ENCODE measurements at places on chromosomes 7 and 10.

DNA sequence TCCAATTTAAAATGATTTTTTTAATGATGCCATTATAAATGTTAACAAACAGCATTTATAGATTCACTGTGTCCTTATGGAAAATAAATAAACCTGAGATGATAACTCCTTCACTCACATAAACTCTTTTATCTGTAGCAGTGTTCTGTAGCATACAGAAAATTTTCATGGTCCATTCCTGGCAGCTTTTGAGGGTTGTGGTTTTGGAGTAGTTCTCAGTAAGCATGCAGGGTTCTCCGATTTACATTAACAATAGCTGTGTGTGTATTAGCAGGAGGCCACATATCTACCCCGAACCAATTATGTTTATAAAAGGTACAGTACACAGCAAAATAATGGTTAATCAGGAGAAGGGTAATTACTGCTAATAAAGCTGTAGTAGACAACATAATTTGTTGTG lies 162.7 kb downstream of the CDCA7L start:
- no peak for DNase-seq

- DNase-seq, result no peak
Observed at GRCh38 chr7:136953386-136953785, 84.9 kb downstream of the CHRM2 start.

DNA sequence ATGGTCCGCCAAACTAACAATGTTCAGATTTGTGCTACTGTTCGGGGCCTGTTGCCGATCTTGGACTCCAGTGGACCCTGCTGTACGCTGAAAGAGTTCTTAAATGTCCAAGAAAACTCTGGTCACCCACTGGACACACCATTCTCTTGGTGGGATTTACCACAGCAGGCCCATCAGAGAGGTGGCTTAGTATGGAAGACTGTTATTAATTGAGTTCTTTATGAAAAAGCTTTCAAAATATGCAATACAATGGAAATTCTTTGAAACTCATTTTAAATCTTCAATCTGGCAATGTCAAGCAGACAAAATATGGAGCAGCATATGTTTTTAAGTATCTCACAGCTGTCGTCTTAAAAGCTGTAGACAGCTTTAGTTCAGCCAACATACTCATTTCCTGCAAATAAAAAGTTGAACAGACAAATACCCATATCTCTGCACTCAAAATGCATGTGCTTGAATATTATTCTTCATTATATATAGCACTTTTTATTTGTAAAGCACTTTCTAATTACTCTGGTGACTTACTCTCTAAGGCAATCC lies 37.4 kb upstream of the GRM8 start:
- DNase-seq, result no peak

DNA sequence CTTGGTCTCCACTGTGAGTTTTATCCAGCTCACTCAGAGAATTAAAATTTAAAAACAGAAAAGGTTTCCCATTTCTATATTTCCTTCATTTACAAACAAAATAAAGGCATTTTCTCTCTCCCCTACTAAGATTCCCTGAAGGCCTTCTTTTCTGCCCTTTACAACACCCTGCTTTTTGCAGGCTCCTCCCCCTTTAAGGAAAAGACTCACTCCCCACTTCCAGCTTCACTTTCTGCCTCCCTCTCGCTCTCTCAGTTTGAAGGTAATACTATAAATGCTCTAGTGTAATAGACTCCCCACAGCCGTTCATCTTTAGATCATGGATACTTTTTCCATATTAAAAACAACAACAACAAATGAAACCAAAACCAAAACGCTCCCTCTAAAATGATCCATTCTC lies 53.3 kb downstream of the CDHR3 start:
- DNase-seq, result no peak

DNA sequence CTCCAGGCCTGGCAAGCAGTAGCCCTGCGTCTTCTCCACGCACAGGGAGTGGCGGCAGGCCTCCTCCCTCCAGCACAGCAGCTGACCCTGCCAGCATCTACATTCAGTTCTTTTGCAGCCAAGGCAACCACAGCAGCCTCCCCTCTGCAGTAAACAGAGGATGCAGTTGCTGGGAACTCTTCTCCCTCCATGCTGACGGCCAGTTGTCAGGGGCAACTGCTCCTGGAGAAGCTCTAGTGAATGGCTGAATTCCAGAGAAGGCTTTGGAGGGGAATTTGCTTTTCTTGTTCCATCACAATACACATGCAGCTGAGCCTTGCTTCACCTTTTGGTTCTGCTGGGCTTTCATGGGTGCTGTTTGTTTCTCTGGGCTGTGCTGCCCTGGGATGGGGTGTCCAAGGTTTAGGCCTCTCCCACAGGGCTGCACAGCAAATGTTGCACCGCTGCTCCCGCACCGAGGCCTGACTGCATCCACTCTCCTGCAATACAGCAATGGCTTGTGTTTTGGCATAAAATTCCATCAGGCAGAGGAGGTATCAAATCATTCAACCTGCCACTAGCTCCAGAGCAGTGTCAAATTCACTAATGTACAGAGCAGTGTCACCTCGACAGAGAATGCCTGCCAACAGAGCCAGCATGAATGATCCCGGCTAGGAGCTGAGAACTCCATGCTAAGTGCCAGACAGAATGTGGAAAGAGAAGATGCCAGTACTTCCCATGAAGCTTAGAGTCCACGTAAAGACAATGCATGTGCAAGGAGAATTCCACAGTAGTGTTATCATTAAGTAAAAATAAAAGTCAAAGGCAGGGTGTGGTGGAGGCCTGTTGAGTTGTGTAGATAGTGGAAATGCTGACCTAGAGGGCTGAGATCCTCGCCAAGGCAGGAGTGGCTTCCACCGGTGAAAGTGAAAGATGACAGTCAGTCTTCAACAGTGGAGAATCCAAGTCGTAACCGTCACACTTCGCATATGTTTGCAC lies 399.6 kb downstream of the DPP6 start:
- DNase-seq, result no peak

DNA sequence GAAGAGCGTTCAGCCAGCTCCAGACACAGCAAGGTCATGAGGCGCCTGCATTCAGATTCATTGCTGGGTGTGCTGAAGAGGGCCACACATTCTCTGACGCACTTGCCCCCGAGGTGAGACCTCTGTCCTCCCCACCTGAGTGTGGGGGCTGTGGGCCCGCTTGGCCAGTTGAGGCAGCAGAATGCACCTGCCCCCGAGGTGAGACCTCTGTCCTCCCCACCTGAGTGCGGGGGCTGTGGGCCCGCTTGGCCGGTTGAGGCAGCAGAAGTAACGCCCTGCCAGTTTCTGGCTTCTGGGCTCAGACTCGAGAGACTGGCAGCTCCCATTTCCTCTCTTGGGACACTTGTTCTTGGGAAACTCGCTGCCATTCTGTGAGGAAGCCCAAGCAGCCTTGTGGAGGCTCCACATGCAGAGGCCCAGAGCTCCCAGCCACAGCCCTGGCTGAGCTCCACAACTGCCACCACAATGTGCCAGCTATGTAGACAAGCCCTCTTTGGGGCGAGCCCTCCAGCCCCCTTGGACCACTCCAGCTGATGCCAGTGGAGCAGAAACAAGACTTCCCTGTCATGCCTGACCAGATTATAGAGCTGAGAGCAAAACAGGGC lies 434.0 kb downstream of the DNAJB6 start:
- no peak for DNase-seq

DNA sequence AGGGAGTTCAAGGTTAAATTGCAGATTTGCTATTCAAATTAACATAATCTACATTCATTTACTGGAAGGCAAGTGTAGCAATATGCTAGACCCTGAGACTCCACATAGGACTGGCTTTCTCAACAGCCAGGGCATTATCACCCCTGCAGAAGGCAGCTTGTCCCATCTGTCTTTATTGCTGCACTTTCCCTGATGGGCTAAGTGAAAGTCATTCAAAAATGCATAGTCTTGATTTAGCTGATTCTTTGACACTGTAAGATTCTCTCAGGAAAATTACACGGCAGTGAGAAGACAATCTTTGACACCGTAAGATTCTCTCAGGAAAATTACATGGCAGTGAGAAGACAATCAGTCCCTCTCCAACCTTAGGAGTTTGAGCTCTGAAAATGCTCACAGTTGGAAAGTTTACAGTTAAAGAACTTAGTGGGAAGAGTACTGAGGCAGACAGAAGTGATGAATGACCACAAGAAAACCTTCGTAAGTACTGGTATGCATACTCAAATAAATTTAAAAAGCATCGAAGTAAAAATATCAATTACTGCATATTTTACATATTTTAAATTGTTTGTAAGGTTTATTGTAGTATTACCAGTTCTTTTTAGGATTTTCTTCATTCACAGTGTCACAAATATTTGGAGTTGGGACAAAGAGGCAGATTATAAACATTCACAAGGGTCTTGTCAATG lies 88.9 kb downstream of the RAPGEF5 start:
- no peak for DNase-seq

DNA sequence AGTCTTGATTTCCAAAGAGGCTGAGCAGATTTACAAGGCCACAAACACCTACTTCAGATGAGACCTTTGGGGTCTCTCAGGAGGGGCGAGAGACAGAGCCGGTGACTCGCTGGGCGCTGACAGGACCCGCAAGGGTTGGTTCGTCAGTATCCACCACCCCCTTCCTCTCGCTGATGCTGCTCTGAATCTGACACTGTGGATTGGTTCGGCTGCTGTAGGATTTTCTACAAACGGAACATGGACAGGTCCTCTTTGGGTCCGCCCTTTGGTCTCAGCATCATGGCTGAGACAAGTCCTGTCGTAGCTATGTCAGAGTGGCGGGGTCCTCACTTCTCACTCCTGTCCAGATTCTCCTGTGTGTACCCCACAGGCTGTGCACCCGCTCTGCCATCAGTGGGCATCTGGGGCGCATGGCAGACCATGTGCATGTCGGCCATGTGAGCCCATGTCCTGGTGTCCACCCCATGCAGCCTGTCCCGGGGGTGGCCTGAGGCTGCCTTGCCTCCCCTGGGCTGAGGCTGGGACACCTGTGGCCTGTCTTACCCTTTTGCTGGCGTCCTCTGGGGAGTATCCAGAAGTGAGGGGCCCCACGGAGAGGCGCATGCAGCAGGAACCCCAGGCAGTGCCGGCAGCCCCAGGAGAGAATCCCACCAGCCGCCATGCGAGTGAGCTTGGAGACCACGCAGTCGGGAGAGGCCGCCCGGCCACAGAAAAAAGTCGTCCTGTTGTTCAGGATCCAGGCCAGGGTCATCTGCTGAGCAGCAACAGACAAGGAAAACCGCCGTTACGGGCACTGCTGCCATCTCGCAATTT lies 21.6 kb upstream of the FAM20C start:
- DNase-seq, result no peak

DNA sequence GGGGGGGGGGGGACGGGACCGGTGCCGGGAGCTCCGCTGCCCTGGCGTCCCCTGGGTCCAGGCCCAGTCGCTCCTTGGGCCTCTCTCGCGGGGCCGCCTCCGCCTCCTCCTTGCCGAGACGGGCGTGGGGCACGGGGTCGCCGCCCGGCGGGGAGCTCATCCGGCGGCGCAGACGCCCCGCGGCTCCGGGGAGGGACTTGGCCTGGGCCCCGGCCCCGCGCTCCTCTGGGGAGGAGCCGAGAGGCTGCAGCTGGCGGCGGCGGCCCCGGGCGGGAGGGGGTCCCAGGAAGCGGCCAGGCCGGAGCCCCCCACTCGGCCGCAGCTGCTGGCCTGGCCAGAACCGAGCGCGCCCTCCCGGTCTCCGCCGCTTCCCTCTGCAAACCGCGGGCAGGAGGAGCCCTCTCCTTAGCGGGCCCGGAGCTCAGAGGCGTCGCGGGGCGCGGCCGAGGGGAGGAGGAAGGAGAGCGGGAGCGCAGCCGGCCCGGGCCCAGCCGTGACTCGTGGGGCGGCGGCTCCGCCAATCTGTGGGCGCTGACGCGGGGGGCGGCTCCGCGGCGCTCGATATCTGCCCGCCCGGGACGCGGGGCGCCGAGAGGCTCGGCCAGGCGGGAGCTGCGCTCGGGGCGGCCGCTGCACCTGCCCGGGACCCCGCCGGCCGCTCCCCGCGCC lies at the start of gene FAM20C:
TSS of gene FAM20C (plus strand) at position 591 of the 669 bp plus-strand sequence. CDS start 629 bp downstream, outside the sequence.
- peak; percentile 27 for DNase-seq

DNA sequence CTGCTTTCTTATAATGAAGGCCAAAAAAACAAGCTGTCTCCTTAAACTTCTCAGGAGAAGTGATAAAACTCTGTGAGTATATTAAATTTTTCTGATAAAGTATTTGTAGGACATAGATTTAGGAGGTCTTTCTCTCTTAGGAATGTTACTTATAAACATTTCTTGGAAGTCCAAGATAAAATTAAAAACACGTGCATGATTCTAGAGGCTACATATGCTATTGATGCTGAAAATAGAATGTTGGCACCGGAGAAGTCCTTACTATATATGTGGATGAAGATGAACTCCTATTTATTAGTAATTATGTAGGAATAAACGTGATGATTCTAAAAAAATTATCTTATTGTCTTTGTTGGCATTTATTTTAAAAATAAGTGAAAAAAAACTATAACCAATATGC lies 241.3 kb upstream of the LRRTM3 start:
- no peak for DNase-seq

GRCh38 chr10:100565206-100565985 lies 29.7 kb downstream of the HIF1AN start:
- DNase-seq, result no peak

DNA sequence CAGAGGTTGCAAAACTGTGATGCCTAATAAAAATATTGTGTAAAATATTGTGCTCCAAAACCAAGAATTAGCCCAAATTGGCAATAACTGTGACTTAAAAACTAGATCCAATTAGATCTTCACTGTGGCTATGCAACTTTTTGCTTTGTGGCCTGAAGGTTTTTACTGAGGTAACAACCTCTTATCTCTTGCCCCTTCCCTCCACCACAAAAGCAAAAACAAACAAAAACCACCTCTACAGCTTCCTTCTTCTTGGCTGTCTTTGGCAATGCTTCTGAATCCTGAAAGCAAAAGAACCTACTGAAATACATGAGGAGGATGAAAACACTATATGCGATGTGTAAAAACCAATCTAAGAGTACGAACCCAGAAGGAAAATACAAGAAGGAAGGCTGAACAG lies 226.7 kb upstream of the MBL2 start:
- DNase-seq, result no peak

DNA sequence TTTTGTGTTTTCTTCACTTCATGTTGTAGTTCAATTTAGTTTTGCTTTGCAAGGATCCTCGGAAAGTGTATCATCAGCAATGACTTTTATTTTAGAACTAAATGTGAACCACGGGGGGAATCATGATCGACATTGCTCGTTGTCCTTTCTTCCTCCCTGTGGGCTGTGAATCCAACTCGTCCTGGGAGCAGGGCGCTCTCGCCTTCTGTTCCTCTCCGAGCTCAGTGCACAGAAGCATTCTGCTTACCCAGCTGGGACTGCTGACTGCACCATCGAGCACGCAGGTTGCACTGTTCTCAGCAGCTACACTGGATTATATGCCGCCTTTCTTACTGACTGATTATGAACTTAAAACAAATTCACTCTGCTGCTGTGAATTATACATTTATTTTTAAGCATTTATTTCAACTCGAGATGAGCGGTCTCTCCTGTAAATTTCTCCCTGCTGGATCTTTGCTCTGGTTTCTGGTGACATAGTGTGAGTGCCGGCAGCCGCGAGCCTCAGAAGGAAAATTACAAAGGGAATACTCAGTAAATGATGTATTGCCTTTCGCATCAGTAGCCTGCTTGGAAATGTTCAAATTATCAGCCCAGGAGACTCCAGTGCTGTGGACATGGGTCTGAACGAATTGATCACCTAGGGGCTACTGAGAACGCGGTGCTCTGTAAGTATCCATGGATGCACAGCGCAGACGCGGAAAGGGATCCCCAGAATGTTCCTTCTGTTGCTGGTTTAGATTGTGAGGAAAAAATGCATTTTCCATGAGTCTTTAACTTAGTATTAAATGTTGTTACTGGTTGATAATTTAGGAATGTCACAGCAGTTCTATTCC lies 92.6 kb downstream of the PTPRE start:
- DNase-seq, result no peak
